ENCODE measurements at places on chromosomes 12 and 14.

GRCh38 chr14:40416565-40416964 is 984.3 kb upstream of the FBXO33 start:
- no peak for DNase-seq

DNA sequence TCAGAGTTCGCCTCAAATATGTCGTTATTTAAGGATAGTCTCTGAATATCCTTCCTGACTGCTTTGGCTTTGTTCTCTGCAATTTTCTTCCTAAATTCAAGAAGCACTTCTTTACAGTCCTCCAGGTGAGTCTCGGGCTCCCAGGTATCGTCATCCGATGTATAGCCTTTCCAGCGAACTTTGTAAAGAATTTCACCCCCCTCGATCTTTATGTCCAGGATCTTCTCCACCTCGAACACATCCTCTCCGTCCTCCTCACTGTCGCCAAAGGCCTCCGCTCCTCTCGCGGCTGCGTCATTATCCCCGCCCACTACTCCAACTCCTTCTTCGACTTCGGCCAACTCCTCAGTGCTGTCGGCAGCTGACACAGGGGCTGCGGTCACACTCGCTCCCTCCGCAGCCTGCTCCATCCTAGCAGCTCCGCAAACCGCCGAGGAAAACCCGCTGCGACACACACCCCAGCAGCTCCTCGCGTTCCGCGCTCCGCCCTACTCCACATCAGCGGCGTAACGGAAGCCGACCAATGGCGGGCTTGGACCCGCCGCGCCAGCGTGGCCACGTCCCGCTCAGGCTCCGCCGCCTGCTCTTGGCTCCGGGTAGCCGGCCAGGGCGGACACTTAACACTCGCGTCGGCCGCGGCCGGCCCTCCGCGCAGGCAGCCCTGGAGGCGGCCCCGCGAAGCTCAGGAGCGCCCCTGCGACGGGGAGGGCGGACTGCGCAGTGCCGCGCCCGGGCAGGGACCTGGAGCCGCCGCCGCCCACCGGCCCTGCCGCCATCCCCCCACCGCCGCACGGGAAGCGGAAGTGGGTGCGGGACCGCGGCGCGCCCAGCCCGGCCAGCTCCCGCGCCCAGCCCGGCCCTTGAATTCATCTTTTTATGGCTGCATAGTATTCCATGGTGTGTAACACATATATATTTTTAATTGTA is 4.1 kb downstream of the CD163L1 start:
- no peak for DNase-seq

DNA sequence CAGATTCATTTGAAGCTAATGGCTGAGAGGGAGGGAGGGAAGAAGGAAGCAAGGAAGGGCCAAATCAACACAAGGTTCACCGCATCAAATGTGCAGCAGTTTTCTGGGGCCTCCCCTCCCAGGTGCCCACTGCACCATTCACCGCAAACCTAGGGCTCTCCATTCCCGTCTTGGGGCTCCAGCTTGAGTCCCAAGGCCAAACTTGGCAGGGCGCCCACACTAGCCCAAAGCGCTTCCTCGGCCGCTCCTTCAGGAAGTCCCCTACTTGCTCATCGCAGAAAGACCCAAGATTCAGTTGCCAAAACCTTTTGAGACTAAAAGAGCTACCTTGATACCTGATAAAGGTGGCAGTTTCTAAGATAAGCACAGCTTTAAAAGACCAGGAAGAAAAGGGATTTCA is 140.5 kb upstream of the FKBP4 start:
- DNase-seq, result no peak

GRCh38 chr12:113537751-113538087 is 66.0 kb upstream of the LHX5 start:
- no peak for DNase-seq

DNA sequence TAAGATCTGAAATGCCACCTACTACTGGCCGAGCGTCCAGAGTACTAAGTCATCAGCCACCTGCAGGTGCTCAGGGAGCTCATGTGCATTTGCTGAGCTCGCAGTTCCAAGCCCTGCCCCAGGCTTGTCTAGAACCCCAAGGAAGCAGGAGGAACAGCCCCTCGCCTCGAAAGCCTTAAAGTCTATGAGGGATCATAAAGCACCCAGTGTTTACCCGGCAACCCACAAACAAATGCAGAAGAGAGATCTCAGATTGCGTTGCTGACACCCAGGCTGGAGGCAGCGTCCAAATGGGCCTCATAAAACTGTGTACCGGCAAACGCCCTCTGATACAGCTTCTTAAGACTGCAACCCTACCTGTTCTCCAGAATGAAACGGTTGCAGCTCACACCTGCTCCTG is 6.8 kb downstream of the KDM2B start:
- no peak for DNase-seq

- DNase-seq, result no peak
Observed at GRCh38 chr14:85205875-85206274, 324.1 kb upstream of the FLRT2 start.

DNA sequence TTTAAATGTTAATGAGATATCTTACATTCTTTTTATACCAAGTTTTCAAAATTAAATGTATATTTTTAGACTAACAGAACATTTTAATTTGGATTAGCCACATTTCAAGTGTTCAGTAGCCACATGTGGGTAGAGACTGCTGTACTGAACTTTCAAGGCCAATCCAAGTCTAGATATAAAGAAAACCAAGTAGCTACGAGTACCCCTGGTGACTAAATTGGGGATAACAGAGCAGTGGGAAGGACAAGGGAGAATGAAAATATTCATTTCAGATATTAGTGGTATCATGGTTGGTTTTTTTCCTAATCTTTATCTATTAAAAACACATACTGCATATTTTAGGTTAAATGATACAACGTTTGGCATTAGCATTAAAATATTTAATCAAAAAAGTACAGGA is 69.4 kb upstream of the RHOJ start:
- no peak for DNase-seq

DNA sequence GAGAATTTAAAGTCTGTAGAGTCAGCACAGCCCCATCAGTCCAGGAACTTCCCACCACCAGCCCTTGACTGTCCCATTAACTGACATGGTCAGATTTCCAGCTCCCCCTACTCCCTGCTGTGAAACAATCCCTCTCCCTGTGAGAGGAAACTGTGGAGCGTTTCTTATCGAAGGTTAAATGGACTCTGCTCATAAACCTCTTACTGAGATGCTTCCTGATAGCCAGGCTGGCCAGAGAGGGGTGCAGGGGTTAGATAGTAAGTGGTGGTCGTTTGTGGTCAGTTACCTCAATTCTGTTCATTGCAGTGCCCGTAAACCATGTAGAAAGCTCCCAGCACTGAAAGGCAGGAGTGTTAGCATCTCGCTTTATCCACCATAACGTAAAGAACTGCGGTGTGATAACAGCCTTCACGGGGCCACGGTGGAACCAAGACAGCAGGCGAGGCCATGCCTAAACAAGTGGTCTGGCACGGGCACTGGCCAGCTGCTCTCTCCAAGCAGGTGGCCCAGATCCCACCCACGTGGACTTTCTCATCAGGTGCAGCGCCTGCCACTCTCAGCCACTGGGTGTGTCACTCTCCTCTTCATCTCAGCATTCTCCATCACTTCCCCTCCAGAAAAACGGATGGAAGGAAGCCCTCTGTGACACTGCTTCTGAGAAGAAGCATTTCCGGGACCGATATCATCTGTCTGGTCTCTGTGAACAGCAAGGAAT is 102.2 kb downstream of the FBXL14 start:
- DNase-seq, result no peak

GRCh38 chr12:55698241-55698955 is 9.3 kb downstream of the ITGA7 start:
- no peak for DNase-seq

DNA sequence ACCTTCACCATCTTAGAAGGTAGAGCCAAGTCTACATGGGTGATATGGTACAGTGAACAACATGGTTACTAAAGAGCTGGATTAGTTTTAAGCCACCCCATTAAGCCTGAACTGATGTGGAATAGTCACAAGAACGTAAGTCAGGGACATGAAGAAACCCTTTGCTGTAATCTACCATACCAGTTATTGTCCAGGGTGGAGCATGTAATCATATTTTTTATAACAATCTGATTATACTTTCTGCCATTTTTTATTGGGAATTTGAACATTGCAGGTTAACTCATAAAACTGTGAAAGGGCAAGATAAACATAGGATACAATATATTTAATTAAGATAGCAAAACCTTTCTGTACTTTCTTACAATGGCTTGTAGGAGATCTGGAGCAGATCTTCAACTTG is 103.6 kb downstream of the FIGNL2 start:
- no peak for DNase-seq

Measured in brain pericyte (primary cell).